Kidney capillary endothelial cell (primary cell): ENCODE measurements at places on chromosomes 6 and 20.

DNA sequence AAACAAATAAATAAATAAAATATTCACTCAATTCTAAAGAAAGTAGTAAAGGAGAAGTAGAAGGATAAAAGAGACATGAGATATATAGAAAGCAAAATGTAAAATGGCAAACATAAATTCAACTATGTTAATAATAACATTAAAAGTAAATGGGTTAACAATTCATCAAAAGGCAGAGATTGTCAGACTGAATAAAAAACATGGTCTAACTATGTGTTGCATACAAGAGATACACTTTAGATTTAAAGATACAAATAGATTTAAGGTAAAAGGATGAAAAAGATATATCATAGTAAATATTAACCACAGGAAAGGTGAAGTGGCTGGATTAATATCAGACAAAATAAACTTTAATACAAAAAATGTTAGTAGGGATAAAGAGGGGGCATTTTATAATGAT lies 35.8 kb upstream of the PDE10A start:
- DNase-seq = no peak

DNA sequence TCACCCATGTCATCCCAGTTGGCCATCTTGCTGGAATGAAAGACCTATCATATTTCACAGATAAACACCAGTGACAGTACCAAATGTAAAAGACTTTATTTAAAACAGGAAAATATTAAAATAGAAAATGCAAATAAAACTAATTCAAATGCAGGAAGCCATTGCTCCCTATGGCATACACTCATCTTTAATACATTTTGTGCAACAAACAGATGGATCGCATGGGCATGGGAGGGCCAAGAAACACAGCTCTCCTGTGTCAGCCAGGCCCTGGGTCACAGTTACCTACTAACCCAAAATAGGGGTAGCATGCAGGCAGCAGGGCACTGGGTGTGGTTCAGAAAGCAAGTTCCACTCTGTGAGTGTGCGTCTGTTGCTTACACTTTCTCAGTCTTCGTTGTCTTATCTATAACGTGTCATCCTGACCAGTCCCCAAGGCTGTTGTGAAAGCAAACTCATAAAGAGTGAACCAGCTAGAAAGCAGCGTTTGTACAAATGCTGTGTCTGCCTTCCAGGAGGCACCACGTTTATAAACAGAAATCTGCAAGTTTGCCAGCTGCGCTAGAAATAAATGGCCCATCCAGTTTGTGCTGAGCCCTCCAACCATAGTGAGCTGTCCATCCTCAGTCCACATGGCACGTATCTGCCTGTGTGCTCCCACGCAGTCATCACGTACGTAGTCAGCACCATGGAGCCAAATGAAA lies 180.5 kb downstream of the SYNDIG1 start:
- no peak for DNase-seq

- DNase-seq = no peak
Observed at GRCh38 chr6:83597511-83597910, 85.2 kb downstream of the PRSS35 start.

- no peak for DNase-seq
Observed at GRCh38 chr20:55054453-55054852, 579.1 kb downstream of the DOK5 start.

DNA sequence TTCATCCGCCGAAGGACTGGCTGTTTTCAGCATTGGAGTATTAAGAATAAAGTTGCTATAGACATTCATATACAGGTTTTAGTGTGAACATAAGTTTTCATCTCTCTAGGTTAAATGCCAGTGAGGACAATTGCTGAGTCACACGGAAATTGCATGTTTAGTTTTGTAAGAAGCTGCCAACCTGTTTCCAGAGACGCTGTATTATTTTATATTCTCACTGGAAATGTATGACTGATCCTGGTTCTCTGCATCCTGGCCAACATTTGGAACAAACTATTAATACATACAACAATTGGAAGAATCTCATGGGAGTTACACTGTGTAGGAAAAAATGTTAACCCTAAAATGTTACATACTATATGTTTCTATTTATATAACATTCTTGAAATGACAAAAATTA lies 16.7 kb upstream of the TGM6 start:
- DNase-seq = peak; percentile 48

DNA sequence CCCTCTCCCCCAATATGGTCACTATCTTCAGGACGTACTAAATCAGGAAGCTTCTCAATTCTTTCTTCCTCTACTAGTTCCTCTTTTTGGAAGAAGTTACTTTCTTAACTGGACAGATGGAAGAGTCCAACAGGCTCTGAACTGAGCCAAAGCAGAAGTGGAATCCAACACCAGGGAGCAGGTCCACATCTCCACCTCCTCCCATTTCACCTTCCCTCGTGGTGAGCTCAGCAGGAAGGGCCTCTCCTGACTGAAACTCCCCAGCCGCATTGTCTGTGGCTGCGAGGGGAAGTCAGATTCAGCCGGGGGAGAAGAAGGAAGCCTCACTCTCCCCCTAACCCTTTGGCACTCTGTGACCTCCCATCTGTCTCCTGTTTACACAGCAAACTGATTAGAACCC lies 63.8 kb upstream of the UST start:
- DNase-seq = no peak

GRCh38 chr6:54308289-54308985 lies at the start of gene TINAG:
Gene TINAG, plus strand, starts transcription at chr6:54308441. Its CDS starts 110 bp downstream, at chr6:54308551.
- DNase-seq = no peak

- peak; percentile 14 for DNase-seq
Observed at GRCh38 chr6:143232849-143233248, 172.2 kb downstream of the AIG1 start.

DNA sequence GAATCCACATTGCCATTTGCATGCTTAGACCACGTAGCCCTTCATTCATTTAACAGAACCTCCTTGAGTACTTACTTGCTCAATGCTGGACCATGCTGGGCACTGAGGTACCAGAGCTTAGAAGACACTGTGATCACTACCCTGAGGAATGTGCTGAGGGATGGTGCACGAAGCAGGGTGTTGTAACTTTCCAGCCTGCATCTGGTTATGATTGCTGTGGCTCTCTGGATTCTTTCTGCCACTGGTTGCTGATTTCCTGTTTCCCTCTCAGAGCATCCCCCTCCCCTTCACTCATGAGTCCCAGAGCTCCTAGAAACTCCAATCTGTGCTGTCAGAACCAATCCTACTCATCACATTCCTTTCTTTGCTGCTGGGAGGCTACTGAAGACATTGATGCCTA lies 537.4 kb downstream of the PTPRT start:
- no peak for DNase-seq

GRCh38 chr6:35600659-35601125 lies 88.0 kb upstream of the TULP1 start:
- no peak for DNase-seq

- DNase-seq = no peak
Observed at GRCh38 chr6:169776379-169776778, 25.0 kb downstream of the ERMARD start.

- DNase-seq = no peak
Observed at GRCh38 chr20:14470977-14471661, 133.7 kb upstream of the FLRT3 start.

GRCh38 chr20:38252292-38253288 lies 7.9 kb downstream of the KIAA1755 start:
- no peak for DNase-seq

- no peak for DNase-seq
Observed at GRCh38 chr6:30443657-30444450, 45.5 kb upstream of the HLA-E start.

- DNase-seq = no peak
Observed at GRCh38 chr6:124539096-124539495, 423.1 kb upstream of the RNF217 start.

DNA sequence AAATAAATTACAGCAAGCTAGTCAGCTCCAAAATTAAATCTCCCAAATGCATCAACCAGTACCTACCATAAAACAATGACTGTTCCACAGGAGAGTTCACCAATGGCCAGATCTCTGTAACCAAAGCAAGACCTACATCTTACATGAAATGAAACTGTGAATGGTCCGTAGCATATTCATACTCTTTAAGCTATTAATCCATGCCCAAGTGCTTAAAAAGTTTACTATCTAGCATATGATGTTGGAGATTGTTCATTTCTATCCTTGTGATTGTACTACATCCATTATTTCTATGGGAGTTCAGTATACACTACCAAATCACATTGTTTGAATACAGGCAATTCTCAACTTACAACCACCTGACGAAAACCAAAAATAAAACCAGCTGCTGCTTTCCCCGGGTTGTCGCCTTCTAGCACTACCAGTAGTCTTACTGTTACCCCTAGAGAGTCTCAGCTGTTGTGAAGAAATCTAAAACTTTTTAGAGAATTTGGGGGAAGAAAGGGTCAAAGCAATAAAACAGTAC lies 38.0 kb downstream of the HIVEP2 start:
- no peak for DNase-seq

- peak; percentile 50 for DNase-seq
Observed at GRCh38 chr20:33262658-33263065, 20.4 kb upstream of the BPIFB1 start.

- no peak for DNase-seq
Observed at GRCh38 chr6:112990971-112991370, 643.8 kb downstream of the RFPL4B start.

DNA sequence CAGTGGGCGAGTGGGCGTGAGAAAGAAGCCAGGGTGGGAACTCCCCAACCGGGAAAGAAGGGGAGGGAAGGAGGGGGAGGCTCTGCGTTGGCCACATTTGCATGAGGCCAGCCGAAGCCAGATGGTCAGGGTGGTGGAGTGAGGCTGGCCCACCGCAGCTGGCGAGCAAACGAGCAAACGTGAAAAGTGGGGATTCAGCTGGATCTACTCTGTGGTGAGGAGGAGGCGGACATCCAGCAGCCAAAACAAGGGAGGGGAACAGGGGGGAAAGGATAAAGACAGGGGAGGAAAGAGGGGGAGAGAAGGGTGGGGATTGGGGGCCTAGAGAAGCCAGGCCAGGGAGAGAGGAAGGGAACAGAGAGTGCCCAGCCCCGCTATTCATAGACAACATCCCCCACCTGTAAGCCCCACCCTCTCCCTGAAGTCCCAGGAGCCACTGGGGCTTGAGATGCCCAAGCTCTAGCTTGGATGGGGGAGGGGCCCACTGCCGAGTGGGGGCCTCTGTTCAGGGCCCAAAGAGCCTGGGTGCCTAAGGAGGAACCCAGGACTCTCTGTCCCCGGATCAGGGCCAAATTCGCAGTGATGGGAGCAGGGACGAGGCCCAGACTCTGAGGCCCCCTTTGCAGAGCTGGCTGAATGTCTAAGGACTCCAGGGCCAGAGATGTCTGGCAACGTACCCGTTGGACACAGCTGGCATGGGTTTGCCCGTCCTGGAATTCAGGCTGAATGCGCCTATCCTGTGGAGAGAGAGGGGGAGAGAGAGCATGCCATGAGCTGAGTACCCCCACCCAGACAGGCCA lies 45.1 kb downstream of the CPNE5 start:
- DNase-seq = no peak

GRCh38 chr6:28333047-28333446 lies 2.9 kb downstream of the ZSCAN31 start:
- no peak for DNase-seq

- no peak for DNase-seq
Observed at GRCh38 chr20:61230166-61230565, 21.9 kb upstream of the CDH4 start.
